ENCODE measurements at places on chromosomes 5 and 9. TPM values are rescaled to one million over a fixed set of nuclear protein-coding genes. Genes with fewer than 3 reads are reported as not detected.

CANX gene
- total RNA-seq: 506 TPM

SLIT3 gene
- total RNA-seq: 6.1 TPM

MRPL50 gene
- total RNA-seq: 8.1 TPM

SYNPO gene
- total RNA-seq: 73.9 TPM

STKLD1 gene
- total RNA-seq: 0.95 TPM

CER1 gene
- total RNA-seq: not detected

HEMGN gene
- not detected for total RNA-seq

PALM2AKAP2 gene
- 0.98 TPM for total RNA-seq

CTNNAL1 gene
- total RNA-seq: 7.6 TPM

DNM1 gene
- 3.8 TPM for total RNA-seq
